Fibroblast of skin of right biceps (primary cell): ENCODE measurements at places on chromosomes 7 and 10.

DNA sequence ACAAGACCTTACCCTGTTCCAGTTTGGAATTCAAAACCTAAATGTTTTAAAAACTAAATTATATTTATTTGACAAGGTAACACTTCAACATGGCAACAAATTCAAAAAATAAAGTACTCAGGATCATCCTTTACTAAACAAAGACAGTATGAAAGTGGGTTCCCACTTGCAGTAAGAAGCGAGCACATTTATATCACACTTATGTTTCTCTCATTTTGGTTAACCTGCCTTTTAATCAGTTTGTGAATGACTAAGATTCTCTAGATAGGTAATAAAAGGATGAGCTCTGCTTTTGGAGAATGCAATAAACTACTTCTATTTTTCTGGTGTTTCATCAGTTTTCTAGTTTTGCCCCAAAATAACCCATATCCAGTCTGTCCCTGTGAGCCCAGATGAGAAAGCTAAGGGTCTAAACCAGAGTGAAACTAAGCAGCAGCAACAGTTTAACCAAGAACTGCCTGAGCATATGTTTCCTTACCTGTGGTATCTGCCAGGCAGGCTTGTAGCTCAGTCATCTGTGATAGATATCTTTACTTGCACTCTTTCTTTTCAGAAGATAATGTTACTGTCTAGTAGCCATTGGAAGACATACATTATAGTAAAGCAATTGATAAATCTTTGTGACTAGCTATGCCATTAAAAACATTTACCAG is 64.1 kb downstream of the ABLIM1 start:
- DNase-seq: no peak

DNA sequence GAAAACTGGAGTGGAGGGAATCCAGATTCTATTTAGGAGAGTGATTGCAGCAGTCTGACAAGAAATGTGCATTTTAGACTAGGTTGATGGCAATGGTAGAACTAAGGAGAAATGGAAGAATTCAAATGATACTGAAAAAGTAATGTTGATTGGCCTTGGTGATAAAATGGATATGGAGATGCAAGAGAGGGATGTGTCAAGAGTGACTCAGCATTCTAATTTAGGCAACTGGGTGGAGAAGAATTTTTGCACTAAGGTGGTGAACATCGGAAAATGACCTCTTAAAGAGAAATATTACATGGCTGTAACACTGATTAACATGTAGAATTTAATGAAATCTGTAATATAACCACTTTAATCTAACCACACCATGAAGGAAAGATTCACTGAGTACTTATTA is 806.5 kb downstream of the PHTF2 start:
- DNase-seq: peak; percentile 36

DNA sequence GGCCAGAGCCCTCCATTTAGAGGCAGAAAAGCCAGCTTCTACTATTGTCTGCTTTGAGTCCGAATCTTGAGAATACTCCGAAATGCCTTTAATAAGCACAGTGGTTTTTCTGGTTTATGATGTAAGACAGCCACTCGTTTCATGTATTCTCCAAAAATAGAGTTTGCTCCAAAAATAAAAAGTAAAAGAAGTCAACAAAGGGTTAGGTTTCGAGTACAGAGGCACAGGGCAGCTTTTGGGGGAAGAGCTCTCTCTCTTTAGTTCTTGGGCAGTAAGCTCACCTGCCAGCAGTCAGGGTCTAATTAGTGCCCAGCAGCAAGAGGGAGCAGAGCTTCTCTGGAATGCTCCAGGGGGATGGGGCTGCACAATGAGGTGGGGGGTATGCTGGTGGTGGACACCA is 20.2 kb downstream of the CREB3L2 start:
- DNase-seq: no peak

DNA sequence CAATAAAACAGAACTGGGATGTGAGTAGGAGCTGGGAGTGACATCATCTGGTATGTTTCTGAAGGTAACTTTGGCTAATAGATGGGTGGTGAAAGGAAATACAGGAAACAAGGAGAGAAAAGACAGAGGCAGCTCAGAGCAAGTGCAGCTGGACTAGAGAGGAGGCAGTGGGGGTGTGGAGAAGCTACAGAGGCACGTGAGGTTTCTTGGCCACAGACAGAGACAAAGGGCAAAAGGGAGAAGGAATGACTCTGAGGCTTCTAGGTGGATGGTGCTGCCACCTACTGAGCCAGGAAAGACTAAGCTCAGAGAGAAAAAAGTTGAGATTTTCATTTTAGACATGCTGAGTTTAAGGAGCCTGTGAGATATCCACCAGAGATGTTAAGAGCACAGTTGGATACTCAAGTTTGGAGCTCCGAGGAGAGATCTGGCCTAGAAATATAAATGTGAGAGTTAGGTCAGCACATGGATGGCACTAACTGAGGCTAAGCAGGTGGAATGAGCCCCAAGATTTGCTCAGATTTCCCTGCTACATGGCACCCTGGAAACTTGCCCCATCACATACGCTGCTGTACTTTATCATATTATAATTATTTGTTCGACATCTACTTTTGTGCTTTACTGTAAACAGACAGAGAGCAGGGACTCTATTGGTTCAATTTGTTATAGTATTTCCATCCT is 293.0 kb upstream of the IMMP2L start:
- peak; percentile 65 for DNase-seq

DNA sequence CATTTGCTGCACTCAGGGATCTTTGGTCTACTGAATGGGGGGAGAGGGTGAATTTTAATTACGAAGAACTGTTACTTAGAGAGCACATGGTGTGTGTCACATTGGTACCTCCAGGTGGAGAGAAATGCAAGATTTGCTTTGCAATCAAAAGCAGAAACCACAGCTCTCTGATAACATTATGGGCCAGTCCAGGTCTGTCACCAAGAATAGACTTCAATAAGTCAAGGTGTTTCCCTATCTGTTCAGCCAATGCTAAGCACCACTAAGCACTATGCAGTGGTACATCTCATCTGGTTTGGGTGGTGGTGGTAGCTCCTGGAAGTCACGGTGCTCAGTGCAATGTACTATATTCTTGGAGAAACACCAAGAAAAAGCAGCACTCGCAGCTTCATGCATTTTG is 119.6 kb upstream of the AFAP1L2 start:
- no peak for DNase-seq

DNA sequence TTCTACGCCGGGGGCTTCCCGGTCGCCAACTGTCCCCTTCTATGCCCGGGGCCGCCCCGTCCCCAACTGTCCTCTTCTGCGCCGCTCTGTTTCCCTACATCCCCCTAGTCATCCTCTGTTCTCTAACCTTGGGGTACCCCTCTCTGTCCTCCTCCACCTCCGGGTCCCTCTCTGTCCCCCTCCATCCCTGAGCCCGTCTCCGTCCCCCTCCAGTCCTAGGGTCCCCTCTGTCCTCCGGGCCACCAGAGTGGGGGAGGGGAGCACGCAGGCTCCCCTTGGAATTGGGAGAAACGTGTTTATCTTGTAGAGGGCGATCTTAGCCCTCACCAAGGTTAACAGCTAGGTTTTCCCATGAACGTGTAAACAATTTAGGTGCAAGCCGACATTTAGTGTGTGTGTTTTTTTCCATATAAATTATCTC is 852 bp upstream of the KLF6 start:
- peak; percentile 60 for DNase-seq

DNA sequence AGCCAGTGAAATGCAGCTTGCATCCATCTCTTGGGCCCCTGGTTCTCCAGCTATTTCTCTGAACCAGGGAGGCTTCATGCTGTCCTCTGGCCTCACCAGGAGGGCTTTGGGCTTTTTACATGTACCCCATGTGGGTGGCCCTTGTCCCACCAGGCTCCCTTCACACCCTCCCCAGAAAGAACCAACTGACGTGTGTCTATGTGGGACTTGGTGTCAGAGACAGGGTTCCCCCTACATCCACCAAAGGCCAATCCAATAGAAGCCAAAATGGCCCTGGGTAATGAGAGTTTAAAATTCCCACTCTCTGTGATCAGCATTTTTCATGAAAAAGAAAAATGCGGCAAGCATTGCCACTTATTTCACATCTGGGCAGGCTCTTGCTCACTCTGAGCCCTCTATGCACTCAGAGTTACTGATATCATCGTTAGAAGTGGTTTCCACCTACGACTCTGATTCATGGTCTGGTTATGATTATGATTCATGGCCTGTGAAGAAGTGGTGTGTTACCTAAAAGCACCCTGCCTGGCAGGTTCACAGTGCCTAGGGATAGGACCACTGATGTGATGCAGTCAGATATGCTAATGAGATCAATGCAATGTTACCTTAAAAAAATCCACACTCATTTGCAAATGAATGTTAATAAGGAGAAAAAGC is 133.5 kb downstream of the BUB3 start:
- peak; percentile 36 for DNase-seq

DNA sequence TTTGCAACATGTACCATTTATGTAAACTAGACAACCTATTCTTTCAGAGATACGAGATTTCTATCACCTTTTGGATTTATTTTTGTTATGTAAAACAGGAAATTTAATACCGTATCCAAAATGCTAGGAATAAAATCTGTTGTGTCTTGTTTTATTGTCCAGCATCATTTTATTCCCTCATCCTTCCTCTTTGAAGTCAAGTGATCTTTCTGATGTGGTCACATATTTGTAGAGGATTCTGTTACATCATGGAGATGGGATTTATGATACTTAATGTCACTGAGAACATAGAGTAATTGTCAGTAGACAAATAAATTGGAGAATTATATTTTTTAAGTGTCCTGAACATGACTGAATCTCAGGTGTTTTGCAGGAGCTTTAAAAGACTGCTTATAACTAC is 64.7 kb downstream of the ZNF277 start:
- no peak for DNase-seq

- DNase-seq: no peak
These were observed 56.8 kb downstream of the SEMA3A start for GRCh38 chr7:84137812-84138211.

DNA sequence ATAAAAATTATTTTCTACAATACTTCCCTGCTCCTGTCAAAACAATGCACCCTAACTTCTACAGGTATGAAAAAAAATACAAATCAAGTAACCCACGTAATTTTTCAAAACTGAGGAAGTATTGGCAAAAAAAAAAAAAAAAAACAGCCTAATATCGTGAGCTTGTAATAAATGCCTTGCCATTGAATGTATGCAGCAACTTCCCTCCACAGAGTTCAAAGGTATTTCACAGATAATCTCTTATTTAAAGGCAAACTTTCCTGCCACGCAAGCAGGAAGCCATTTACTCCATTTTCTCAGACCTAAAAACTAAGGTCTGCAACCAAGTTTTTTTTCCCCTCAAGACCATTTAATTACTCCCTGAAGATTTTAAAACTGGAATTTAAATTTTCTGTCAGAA is 642 bp upstream of the AGR2 start:
- DNase-seq: no peak

DNA sequence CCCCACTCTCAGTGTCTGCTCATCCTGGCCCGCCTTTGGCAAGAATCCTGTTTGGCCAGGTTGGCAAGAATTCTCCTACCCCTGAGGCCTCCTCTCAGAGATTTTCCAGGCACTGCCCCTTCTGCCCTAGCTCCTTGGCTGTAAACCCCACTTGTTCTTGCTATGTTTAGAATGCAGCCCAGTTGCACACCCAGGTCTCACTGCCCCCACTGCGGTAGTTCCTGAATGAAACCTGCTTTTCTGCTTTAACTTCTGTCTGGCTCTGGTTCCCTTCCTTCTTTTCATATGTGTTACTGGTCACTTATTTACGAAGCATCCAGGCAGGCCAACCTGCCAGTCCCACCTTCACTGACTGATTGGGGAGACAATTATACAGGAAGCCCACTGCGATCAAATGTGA is 576.9 kb downstream of the GLRX3 start:
- no peak for DNase-seq

DNA sequence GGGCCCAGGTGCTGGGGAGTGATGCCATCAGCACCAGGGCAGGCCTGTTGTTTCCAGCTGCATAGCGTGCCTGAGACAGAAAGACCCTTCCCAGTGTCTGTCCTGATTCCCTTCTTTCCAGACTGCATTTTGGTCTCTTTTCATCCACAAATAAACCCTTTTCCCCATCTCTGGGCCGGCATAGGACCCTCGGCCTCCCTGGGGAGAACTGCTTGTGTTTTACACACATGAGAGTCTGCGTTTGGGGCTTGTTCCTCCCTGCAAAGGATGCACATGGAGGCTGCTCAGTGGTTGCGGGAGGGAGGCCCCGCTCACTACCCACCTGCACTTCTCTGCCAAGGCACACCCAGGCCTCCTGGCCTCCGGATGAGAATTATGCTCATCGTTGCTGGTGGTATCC is 5.8 kb upstream of the MMP21 start:
- no peak for DNase-seq

DNA sequence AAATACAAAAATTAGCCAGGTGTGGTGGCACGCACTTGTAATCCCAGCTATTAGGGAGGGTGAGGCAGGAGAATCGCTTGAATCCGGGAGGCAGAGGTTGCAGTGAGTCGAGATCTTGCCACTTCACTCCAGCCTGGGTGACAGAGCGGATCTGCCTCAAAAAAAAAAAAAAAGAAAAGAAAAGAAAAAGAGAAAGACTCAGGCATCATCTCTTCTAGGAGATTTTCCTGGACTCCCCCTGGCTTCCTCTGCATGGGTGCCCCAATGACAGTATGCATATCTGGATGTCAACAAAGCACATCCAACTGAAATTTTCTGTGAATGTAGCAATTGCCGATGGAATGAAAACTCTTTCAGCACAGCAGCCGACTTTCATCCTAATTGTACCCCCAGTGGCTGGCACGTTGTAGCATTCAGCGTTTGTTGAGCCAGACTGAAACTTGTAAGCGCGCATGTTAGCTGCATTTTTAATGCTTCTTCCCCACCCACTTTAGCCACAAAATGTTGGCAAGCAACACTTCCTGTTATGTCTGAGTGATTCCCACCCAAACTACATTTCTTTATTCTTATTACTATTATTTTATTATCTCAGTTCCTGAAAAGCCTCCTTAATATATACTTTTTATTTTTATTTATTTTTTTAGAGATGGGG is 70.2 kb downstream of the PRTFDC1 start:
- DNase-seq: peak; percentile 82

DNA sequence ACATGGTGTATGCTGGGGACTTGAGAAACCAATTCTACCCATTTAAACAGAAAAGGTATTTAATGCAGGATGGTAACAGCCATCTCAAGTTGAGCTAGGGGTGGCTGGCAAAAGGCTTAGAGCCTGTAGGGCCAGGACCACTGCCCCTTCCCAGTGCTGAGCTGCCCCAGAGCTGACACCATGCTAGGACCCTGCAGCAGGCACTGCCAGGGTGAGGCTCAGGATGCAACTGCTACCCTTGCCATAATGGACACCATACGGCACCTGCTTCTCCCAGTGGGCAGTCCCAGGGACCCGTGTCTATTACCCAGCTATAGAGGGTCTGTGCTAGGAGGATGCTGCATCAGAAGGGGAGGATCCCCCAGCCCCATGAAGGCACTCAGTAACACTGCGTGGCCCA is 160.7 kb upstream of the ADCY1 start:
- no peak for DNase-seq

GRCh38 chr10:47165711-47166404 is 134.1 kb upstream of the GDF10 start:
- peak; percentile 87 for DNase-seq

- DNase-seq: no peak
These were observed 497.0 kb upstream of the PHF14 start for GRCh38 chr7:10476642-10477041.

- DNase-seq: peak; percentile 40
These were observed at the start of gene HMX3 for GRCh38 chr10:123135415-123136141. Gene HMX3 (plus strand): TSS chr10:123135970. CDS start chr10:123136051, 81 bp downstream.

- DNase-seq: no peak
These were observed 57.7 kb downstream of the SLIT1 start for GRCh38 chr10:97128039-97128492.

- no peak for DNase-seq
These were observed 46.8 kb upstream of the NAMPT start for GRCh38 chr7:106331441-106332175.
